IPS DF 6.9 (cell line): ENCODE measurements at places on chromosomes 7 and 10.

- no peak for DNase-seq
These were observed 43.1 kb downstream of the FEZF1 start for GRCh38 chr7:122261442-122261841.

- DNase-seq, result no peak
These were observed 242.6 kb downstream of the MAD1L1 start for GRCh38 chr7:1990001-1990670.

GRCh38 chr7:134920026-134920753 is 66.1 kb upstream of the AGBL3 start:
- DNase-seq, result no peak

GRCh38 chr7:118311121-118311836 is 86.8 kb downstream of the ANKRD7 start:
- DNase-seq, result no peak

GRCh38 chr7:538764-539685 is 19.4 kb upstream of the PDGFA start:
- DNase-seq, result no peak

GRCh38 chr10:78745441-78745840 is 323.3 kb upstream of the ZMIZ1 start:
- DNase-seq, result no peak
